ENCODE measurements at places on chromosomes 11 and 22.
A peak's percentile ranks its signal among the peaks of the same experiment; 100 is the strongest.

DNA sequence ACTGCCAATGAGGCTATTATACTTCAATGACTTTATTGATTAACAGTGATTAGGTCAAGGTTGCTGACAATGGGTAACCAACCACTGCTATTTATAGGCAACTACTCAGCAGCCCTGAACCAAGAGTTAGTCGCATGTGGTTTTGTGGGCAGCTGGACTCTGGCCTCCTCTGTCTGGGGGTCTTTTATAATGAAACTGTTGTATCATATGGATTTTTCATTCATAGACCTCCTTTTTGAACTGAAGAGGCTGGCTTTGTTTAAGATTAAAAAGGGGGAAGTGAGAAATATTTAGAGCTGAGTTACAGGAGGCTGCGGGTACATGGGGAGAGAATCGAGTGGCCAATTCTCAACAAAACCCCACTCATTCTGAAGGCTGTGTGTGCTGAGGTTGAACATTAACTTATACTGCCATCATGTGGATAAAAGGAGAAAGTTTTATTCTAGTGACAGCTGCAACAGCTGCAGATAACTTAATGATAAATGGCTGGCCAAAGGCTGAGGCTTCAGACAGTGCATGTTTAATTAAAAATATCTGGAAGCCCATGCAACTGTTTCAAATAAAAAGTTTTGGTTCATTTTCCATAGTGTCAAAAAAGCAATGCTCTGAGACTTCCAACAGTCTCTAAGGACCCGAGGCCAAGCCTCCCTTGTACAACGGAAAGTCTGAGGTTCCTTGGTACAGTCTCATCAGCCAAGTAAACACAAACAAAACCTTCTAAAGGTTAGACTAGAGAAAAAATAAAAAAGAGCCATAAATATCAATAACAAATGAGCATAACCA lies 682.6 kb downstream of the KCNA4 start:
- no peak for DNase-seq

- DNase-seq: no peak
These were observed 51.8 kb downstream of the MN1 start for GRCh38 chr22:27749597-27750225.

GRCh38 chr22:30457981-30458380 lies 13.8 kb downstream of the SEC14L3 start:
- DNase-seq: no peak

DNA sequence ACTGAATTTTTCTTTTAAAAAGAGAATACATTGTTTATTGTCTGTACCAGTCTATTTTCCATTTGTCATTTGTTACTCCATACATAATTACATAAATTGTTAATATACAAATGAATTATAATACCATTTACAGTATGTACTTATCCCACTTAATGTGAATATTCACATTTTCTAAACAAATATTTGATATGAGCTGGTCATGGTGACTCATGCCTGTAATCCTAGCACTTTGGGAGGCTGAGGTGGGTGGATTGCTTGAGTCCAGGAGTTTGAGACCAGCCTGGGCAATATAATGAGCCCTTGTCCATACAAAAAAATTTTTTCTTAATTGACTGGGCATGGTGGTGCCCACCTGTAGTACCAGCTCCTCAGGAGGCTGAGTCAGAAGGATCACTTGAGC lies 6.8 kb downstream of the SC5D start:
- no peak for DNase-seq

DNA sequence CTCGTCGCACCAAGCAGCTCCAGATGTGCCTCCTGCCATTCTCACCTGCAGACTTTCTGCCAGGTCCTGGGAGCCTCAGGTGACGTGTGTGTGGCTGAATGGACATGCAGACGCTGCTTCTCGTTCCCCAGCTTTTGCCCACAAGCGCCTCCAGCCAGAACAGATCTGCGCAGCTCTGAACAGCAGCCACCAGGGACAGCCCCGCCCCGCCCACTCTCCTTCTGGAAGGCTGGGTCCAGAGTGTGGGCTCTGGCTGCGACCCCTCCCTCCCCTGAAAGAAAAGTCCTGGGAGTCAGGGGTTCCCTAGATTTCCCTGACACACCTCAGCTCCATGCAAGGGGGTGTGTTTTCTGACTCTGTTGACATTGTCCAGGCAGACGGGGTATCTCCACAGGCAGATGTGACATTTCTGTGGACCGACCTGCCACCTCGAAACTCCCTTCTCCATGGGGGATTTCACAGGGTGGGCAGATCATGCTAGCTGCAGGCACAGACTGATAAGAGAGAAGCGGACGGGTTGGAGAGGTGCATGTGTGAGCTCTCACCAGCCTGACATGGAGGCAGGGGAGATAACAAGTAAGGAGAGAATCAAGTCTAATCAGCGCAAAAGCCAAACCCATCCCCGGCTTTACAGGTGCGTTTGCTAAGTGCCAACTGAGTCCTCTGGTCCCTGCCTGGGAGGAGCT lies 19.8 kb downstream of the SLCO2B1 start:
- DNase-seq: no peak

DNA sequence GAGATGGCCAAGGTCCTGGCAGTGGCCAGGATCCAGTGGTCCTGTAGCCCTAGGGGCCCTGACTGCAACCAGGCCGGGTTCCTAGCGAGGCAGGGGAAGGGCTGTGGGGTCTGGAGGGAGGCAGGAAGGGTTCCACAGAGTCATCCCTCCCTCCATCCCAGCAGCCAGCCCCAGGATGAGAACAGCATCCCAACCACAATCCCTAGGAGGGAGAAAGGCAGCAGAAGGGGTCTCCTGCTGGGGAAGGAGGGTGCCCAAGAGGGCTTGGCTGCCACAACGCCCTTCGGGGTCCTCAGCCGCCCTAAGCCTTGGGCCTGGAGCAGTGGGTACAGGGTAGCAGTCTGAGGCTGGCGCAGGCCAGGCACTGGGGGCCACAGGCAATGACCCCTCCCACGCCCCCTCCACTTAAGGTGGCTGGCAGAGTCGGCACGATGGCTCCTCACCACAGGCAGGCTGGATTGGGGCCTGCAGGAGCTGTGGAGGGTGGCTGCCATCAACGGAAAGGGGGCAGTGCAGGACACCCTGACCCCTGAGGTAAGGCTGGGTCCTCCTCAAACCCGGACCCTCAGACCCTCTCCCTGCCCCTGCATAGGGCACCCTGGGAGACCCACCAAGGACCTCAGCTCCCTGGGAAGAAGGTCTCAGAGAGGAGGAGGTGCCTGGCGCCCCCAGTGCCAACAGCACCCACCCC lies 7.2 kb downstream of the SLC22A12 start:
- DNase-seq: no peak

GRCh38 chr11:120169981-120170698 lies 32.2 kb upstream of the TRIM29 start:
- DNase-seq: peak; percentile 15

- no peak for DNase-seq
These were observed 70.8 kb downstream of the FAT3 start for GRCh38 chr11:92295175-92296137.

GRCh38 chr22:39308614-39309363 lies 10.6 kb downstream of the RPL3 start:
- DNase-seq: no peak

DNA sequence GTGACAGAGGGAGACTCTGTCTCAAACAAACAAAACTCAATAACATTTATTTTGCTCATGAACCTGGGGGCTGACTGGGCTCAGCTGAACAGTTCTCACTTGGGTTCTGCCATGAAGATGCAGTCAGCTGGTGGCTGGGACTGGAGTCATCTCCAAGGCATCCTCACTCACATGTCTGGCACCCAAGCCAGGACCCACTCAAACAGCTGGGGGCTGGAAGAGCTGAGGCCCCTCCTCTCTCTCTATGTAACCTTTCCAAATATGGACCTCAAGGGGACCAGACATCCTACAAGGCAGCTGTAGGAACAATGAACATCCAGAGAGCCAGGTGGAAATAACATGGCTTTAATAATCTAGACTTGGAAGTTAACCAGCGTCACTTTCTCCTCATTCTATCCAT lies 16.8 kb downstream of the HSPA8 start:
- no peak for DNase-seq

DNA sequence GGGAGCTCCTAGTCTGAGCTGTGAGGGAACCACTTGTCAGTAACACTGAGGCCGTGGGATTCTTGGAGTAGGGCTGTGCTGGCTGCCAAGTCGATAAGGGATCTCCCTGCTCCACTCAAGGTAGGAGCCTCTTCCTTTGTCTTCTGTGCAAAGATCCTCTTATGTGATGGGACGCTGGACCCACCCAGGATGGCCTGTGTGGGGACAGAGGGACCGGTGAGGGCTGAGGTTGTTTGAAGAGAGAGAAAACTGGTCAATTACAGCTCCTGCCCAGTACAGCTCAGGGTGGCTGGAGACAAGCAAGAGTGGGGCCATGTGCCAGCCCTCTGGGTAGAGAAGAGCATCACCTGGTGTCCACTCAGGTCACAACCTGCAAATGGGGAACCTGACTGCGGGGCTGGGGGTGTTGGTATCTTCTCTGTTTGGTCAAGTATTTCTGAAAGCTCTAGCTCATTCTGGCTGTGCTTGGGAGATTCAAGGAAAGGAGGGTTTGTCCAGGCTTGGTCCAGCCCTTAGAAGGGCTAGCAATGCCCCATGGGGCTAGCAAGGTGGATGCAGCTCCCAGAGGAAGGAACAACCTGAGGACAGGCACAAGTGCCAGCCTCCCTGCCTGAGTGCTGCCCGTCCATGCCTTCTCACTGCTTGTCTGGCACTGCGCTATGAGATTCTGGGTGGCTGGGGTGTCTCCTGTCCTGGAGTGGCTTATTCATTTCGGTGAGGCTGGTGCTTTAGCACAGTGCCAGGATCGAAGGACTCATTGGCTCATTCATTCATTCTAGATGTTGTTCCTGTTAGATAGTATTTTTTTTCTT lies 27.6 kb upstream of the BAIAP2L2 start:
- no peak for DNase-seq

DNA sequence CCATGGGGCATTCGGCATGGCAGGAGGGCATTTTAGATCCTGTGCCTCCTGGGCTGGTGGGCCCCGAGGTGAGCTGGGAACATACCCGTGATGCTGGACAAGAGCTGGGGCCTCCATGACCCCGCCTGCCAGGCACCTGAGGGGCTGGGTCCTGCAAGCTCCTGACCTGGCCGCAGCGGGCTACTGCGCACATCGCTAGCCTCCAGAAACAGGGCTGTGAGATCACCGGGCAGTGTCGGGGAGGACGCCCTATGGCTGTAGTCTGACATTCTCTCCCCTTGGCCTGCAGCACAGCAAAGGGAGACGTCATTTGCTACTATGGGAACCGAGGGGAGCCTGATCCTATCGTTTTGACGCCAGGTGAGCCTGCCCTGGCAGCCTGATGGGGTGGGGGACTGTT lies 24.4 kb upstream of the DGCR8 start:
- no peak for DNase-seq

- DNase-seq: no peak
These were observed 161.2 kb upstream of the PLET1 start for GRCh38 chr11:112421879-112422278.

GRCh38 chr22:40309631-40310030 lies 36.7 kb upstream of the ADSL start:
- DNase-seq: no peak

DNA sequence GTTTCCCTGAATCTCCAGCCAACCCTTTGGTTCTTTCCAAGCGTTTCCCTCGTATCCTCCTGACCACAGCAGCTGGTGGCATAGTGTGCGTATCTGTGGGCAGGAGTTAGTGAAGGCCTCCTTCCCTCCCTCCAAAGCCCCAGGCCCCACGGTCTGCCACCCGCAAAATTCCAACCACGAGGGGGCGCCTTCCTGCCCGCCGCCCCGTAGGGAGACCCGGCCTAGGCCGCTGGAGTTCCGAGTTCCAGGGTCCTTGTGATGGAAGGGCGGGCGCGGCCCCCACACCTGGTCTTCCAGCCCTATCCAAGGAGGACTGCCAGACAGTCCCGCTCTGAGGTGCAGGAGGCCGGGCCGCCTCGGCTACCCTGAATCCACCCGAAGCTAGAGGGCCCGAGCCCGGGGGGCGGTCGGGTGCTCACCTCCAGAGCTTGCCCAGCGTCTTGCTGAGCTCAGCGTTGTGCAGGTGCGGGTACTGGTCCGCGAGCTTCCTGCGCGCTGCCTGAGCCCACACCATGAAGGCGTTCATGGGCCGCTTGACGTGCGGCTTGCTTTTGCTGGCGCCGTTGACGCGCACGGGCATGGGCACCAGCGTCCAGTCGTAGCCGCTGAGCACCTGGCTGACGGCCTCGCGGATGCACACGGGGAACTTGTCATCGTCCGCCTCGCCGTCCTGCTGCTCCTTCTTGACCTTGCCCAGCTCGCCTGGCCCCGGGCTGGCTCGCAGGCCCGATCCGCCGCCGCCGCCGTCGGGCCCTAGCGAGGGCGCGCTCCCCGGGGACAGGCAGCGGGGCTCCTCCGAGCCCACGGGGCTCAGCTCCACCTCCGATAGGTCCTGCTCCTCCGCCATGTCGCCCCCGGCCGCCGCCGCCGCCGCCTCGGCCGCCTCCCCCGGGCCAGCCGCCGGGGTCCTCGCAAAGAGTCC lies 1.2 kb downstream of the SOX10 start:
- no peak for DNase-seq

GRCh38 chr22:47259990-47260389 lies 497.5 kb downstream of the TBC1D22A start:
- DNase-seq: no peak

GRCh38 chr11:111344032-111344431 lies 35.0 kb downstream of the POU2AF1 start:
- DNase-seq: no peak

DNA sequence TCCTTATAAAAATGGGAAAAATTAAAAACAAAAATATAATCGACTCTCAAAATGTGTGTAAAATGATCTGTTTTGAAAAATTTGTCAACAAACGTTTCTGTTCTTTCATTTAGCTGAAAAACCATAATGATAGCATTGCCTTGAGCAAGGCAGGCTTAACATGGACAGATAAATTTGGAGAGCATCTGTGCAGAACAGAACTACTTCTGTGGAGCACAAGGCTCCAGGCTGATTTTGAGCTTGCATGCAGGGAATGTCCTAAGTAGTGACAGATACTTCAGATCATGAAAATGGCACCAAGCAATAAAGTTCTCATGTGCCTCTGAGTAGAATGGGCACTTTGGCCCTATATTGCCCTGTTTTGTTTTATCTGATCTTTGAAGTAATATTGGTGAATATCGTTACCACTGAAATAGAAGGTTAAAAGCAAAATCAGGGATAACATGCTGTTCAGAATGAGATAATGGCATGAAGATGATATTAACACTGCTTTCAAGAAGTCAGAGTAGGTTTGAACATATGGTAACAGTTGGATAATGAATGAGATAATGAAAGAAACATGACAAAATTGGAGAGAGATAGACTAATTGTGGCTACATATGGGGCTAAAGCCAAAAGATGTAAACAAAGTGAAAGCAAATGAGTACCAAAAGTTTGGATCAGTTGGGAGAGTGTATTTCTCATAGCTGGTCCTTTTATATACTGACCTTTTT lies 730.5 kb upstream of the CCDC179 start:
- DNase-seq: no peak

DNA sequence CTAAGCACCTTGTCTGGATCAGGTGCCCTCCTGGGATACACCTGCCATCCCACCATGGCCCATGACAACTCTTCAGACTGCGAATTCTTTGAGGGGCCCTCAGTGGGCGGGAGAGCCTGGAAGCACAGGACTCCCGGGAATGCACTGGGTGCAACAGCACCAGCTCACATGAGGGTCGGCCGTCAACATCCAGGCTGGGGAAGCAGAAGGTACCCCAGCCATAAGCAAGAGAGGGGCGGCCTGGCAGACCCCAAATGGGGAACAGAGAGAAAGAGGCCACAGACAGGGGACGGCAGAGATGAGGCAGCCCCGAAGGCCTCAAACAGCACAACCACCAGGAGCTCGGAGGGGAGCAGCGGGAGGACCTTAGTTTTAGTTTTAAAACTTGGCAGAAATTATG lies 94.4 kb downstream of the PHF21B start:
- no peak for DNase-seq

Data from activated T-cell treated with anti-CD3 and anti-CD28 coated beads, Interleukin-2, amount 50 U/mL, for 1 hour (primary cell).